ENCODE measurements at places on chromosomes 1 and 21. TPM values are rescaled to one million over a fixed set of nuclear protein-coding genes. Genes with fewer than 3 reads are reported as not detected.

DNA sequence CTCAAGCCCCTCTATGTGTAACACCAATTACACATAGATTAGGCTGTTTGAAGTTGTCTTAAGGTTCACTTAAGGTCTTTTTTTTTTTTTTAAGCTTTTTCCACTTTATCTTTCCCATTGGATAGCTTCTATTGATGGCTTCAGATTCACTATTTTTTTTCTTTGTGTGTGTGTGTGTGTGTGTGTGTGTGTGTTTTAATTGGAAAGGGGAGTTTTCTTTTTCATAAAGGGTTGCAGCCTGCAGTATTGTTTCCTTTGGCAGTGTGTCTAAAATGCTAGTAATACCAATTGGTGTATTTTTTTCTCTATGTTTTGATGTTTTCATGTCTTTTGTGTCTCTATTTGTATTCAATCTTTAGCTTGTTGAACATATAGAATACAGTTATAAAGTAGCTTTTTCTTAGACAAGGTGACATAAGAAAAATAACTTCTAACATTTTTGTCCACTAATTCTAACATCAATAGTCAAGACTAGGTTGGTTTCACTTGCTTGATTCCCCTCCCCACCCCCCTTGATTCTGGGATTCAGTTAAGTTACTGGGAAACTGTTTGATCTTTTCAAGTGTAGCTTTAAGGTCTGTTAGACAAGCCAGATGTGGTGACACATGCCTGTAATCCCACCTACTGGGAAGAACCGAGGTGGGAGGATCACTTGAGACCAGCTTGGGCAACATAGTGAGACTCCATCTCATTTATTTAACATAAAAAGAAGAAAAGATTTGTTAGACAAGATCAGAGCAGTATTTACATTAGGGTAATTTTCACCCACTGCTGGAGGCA, 21.4 kb downstream of the PRRC2C start:
- no peak for DNase-seq

GRCh38 chr1:186845576-186846210, 16.9 kb downstream of the PLA2G4A start:
- no peak for DNase-seq

GRCh38 chr1:227379555-227379892, 61.2 kb upstream of the CDC42BPA start:
- no peak for DNase-seq

DNA sequence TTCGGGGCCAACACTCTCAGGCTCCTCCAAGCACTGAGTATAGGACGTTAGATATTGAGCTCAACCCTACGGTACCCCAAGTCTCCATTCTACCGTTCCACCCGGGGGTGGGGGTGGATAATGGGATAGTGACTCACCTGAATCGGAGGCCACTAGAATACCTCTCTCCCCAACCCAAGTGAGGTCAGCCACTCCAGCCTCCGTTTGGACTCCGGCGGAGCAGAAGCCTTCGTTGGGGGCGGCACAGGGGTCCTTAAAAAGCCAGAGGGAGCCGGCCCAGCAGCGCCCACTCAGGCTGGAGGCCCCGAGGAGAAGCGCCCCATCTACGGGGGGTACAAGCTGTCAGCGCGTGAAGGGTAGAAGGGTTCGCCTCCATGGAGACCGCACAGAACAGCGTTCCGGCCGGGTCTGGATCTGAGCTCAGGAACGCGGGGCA, 556 bp downstream of the WDR77 start:
- no peak for DNase-seq

DNA sequence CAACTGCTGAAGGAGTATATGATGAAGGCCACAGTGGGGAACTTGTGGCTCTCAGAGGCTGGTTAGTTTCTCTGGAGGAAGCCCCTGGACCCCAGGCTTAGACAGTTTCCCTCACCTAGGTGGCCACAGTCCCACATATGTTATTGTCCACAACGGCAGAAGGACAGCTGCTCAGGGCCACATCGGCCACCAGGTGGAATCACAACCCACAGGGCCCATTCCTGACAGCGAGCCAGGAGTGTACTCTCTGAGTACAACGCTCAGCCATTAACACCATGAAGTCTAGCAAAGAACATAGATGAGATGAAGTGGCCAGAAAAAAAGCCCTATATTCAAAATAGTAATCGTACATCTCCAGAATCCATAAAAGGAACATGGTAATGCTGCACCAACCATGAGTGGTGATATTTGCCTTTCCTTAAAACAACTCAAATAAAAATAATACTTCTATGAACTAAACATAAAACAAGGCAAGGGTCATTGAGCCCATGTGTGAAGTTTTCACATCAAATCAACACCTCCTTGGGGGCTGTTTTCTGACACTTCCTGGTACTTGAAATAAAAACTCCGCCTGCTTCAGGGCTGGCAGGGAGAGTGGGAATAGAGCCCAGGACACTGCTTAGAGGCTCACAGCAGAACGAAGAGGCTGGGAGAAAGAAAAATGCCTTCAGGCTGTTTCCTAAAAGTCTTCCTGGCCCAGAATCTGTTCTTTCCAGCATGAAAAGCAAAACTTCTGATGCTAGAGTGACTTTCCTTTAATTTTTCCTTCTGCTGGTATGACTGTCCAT, 383.3 kb downstream of the HHAT start:
- DNase-seq, result peak; percentile 27

The C1orf141 gene
- not detected for total RNA-seq

The ARV1 gene
- total RNA-seq, result 8.3 TPM

GRCh38 chr1:230206976-230207375, 139.9 kb downstream of the GALNT2 start:
- DNase-seq, result no peak

The FBXO2 gene
- 1.6 TPM for total RNA-seq

DNA sequence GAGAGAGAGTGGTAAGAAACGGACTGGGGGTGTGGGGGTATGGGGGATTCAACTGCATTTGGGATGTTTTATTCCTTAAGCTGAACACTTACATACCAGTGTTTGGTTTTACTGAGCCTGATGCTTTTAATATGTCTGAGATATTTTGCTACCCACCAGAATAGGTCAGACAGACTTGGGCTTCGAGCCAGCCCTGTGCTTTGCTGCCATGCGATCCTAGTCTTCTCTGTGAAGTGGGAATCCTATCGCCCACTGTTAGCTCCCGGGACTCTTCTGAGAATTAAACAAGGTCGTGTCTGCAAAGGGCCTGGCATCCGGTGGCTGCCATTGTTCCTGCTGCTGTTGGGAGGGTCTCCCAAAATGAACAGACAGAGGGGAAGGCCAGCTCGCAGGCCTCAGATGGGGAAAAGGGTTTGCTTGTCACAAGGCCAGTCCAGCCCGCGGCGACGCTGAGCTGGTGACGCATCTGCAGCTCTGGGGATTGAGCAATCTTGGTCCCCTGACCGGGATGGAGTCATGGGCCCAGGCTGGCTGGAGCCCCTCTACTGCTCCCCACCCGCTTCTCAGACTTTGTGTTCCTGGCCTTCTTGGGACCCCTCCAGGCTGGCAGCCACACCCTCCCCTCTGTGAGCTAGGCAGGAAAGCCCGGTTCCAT, 26.9 kb upstream of the ECE1 start:
- no peak for DNase-seq

DNA sequence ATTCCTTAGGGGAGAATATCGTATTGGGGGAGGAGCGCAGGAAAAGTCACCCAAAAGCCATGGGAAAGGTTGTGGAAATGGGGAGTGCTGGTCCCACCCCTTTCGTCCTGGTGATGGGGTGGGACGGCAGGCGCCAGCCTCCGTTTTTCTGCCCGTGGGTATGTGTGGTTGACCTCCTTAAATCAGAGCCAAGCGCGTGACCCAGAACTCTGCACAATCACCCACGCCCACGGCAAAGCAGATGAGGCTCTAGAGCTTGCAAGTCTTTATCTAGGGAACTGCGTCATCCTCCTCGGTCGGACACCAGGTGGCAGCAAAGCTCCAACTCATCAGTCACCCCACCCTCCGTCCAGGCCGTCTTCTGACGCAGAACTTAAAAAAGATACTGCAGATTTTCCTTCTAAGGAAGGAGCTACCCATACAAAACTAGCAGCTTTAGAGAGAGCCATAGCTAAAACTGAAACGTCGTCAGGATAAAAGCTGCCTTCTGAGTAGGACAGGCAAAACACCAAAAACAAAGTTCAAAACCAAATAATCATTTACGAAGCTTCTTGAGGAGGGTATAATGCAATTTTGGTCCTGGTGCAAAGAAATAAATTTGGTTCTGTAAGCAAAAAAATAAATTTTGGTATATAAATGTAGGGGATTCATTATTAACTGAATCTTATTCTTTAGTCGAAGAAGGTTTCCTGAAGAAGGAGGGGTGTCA, 62.0 kb downstream of the TBX19 start:
- DNase-seq, result peak; percentile 79

GRCh38 chr1:27509127-27510080, 19.4 kb upstream of the WASF2 start:
- DNase-seq, result no peak

GRCh38 chr1:29830383-29830782, 594.1 kb downstream of the PTPRU start:
- no peak for DNase-seq

DNA sequence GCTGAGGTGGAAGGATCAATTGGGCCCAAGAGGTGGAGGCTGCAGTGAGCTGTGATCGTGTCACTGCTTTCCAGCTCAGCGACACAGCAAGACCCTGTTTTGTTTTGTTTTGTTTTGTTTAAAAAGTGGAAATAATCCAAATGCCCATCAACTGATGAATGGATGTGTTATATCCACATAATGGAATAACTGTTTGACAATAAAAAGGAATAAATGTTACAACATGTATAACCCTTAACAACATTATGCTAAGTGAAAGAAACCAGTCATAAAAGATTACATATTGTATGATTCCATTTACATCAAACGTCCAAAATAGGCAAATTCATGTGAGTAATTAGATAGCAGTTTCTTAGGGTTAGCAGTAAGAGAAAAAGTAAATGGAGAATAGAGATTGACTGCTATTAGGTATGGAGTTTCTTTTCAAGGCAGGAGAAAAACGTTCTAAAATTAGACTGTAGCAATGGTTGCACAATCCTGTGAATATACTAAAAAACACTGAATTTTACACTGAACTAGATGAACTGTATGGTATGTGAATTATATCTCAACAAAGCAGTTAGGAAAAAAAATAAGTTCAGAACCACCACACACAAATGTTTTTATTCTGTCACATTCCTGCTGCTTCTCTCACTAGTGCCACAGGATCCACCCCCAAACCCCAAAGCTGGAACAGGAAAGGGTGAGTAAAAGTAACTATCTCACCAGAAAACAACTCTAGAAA, 15.7 kb downstream of the FOXJ3 start:
- no peak for DNase-seq

Data from endothelial cell (in vitro differentiated cells).